ENCODE measurements at places on chromosomes 3 and 15. TPM values are rescaled to one million over a fixed set of nuclear protein-coding genes. Genes with fewer than 3 reads are reported as not detected.

Gene ZNF80
- total RNA-seq: not detected

Gene UBE2Q2
- 35.0 TPM for total RNA-seq

Gene GOLGA8R
- total RNA-seq: 0.74 TPM

Gene MKRN2OS
- not detected for total RNA-seq

Gene AMIGO3
- not detected for total RNA-seq

Gene ZNF620
- 10.1 TPM for total RNA-seq

Gene TRAK1
- 38.1 TPM for total RNA-seq

Gene GREM1
- 0.69 TPM for total RNA-seq

Gene FOXB1
- total RNA-seq: not detected

Gene BCHE
- total RNA-seq: 1.8 TPM

Gene ONECUT1
- not detected for total RNA-seq

Data from adrenal gland (tissue), 19 donors.